ENCODE measurements at places on chromosomes 12 and 14.

DNA sequence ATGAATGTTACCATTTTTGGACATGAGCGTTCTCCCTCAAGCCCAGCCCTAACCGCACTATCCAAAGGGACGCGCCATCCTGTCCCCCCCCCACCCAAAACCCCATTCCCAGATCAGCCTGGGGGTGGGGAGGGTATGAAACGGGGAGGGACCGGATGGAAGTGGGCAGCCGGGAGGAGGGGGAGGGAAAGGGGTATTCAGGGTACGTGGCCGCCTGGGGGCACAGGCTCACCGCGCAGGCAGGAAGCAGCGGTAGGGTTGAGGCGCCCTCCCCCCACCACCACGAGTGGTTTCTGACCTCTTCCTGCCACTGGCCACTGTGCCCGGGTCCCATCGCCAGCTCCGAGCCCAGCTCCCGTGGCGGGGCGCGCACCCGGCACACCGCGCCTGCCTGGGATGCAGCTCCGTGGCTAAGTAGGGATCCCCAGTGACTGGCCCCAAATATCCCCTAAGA lies 1.4 kb downstream of the ACTN1 start:
- peak; percentile 23 for DNase-seq

DNA sequence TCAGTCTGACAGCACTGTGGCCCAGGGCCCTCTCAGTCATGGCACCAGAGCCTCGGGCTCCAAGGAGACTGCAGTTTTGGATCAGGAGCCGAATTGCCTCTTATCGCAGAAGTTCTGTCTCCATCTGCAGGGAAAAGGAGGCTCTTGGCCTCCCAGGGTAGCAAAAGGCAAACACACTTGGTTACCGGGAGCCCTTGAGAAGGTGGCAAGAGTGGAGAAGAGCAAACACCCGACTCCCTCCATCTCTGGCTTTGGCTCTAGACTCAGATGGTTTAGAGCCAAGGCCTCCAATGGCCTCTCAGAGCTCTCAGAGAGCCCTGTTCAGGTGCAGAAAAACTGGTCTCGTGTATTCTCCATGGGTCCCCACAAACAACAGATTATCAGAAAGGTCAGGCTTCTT lies 44.6 kb downstream of the NINJ2 start:
- no peak for DNase-seq

GRCh38 chr12:103697971-103698751 lies 111.1 kb downstream of the STAB2 start:
- DNase-seq, result peak; percentile 53

DNA sequence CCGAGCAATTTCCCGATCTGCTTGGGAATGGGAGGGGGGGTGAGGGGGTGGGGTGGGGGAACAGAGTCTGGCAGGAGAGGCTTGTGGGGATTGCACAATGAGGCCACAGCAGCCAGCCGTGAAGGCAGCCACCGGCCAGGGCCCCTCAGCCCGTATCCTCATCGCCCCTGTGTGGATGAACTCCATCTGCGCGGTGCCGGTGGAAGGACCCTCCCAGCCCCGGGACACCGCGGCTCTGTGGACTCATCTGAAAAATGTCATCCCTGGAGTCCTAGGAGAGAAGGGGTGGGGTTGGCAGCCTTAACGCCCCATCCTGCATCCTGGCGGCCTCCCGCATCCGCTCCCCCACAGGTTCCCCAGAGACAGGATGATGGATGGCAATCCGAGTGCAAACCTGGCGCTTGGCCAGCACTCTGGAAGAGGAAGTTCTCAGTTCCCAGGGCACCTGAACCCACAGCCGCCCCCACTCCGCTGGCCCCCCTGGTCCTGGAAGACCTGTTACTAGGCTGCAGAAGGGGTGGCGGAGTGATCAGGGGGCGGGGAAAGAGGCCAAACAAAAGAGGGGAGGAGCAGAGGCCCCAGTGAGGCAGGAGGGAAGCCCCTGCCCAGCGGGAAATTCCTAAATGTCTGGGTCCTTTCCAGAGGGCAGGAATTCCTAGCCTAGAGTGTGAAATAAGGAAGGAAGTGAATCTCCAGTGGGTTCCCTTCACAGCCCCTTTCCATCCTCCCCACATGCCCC lies 1.2 kb upstream of the TNFAIP2 start:
- DNase-seq, result peak; percentile 75

DNA sequence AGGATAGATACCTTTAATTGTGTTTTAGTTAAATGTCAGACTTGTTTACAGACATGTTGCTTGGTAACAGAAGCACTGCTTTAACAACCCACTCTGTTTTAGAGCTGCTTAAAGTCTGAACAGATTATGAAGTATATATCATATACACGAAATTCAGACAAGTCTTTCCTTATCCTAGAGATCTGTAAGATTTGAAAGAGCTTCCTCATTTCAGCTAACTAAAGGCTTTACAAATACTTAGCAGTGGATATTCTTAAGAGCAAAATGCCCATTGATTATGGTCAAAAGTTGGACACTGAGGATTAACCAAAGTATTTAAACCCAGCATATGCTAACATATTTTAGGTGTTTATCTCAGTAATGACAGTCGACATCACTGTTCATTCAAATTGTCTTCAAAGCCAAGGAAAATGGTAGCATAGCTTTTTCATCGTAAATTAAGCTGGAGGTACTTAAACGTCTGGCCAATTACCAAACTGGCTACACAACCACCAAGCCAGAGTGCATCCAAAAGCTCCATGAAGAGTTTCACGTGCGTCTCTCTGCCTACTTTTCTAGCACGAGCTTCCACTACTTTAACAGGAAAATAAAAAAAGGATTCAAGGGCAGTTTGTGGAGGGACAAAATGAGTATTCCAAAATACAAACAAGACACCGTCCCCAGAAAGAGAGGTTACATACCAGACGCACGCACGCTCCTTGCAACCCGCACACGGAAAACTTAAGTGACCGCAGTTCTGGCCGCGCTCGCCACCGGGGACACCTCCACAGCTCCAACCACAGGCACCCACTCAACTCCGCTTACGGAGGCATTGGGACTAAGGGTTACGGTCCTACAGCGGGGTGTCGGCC lies 565 bp downstream of the CEP83 start:
- peak; percentile 47 for DNase-seq

- no peak for DNase-seq
These were observed 6.2 kb upstream of the GNPNAT1 start for GRCh38 chr14:52797653-52798052.

- no peak for DNase-seq
These were observed 67.2 kb downstream of the KDM2B start for GRCh38 chr12:121513464-121514183.

DNA sequence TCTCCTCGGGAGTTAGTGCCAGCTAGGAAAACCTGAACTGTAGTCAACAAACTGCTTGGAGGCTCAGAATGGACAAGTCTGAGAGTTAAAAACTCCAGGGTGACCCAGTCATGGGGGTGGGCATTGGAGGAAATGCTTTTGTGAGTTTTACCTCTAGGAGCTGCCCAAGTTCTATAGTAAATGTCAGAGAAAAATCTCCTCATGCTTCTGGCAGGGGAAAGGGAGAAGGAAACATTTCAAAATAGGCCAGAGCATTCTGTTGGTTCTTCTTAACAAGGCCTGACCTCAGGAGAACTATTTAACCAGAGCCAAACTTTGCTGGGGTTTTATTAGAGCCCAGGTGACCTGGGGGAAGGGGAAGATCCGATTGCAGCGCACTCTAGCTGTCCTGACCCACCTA lies 12.3 kb downstream of the NINJ2 start:
- peak; percentile 71 for DNase-seq

- DNase-seq, result no peak
These were observed 16.7 kb upstream of the RIC8B start for GRCh38 chr12:106757623-106758348.

- no peak for DNase-seq
These were observed 103.2 kb upstream of the ESRRB start for GRCh38 chr14:76272774-76273173.

Measured in inflammatory macrophage (primary cell).